Activated T-cell treated with anti-CD3 and anti-CD28 coated beads for 4 hours (primary cell): ENCODE measurements at places on chromosomes 1 and 21.

- no peak for DNase-seq
Observed at GRCh38 chr1:71492298-71493041, 411.6 kb upstream of the ZRANB2 start.

- no peak for DNase-seq
Observed at GRCh38 chr1:58816747-58817221, 32.9 kb upstream of the JUN start.

GRCh38 chr1:29875557-29876028 lies 639.3 kb downstream of the PTPRU start:
- no peak for DNase-seq

DNA sequence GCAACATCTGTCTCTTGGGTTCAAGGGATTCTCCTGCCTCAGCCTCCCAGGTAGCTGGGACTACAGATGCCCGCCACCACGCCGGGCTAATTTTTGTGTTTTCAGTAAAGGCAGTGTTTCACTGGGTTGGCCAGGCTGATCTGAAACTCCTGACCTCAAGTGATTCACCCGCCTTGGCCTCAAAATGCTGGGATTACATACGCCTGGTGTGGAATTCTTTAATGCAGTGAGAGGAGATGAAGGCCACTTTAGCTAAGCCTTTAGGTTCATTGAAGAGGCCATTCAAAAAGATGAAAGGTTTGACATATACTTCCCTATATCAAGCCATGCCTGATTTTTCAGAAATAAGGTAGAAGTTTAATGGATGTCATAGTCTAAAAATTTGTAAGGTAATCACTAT lies 162.7 kb downstream of the ST6GALNAC3 start:
- DNase-seq, result no peak

GRCh38 chr1:22141554-22142314 lies 1.2 kb downstream of the WNT4 start:
- no peak for DNase-seq

DNA sequence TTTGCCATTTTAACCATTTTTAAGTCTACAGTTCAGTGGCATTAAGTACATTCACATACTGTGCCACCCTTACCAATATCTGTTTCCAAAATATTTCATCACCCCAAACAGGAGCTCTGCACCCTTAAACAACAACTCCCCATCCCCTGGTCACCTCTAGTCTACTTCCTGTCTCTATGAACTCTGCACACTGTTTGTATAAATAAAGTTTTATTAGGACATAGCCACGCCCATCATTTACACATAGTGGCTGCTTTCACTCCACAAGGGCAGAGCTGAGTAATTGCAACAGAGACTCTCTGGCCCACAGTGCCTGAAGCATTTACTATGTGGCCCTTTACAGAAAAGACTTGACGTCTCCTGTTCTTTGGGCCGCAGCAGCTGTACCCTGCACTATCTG lies 30.1 kb downstream of the KCNAB2 start:
- DNase-seq, result no peak

GRCh38 chr21:46095814-46096595 lies 1.9 kb upstream of the COL6A2 start:
- no peak for DNase-seq

- DNase-seq, result no peak
Observed at GRCh38 chr1:204592246-204592948, 76.2 kb downstream of the MDM4 start.

GRCh38 chr1:8303876-8304275 lies 14.0 kb upstream of the SLC45A1 start:
- DNase-seq, result no peak

GRCh38 chr21:44426663-44427191 lies 28.6 kb upstream of the LRRC3 start:
- no peak for DNase-seq

DNA sequence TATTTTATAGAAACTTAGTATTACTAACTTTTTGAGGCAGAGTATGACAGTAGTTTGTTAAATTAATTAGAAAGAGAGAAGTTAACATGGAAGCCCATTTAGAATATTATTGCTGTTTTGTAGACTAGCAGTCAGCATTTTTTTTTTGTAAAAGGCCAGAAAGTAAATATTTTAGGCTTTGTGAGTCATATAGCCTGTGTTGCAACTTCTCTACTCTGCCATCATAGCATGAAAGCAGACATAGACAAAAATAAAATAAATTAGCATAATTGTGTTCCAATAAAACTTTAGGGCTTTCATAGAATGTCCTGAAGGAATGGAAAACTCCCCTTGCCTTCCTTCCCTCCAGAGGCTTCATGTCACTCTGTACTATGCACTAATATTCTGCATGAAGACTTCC lies 12.3 kb upstream of the RGS4 start:
- DNase-seq, result no peak

DNA sequence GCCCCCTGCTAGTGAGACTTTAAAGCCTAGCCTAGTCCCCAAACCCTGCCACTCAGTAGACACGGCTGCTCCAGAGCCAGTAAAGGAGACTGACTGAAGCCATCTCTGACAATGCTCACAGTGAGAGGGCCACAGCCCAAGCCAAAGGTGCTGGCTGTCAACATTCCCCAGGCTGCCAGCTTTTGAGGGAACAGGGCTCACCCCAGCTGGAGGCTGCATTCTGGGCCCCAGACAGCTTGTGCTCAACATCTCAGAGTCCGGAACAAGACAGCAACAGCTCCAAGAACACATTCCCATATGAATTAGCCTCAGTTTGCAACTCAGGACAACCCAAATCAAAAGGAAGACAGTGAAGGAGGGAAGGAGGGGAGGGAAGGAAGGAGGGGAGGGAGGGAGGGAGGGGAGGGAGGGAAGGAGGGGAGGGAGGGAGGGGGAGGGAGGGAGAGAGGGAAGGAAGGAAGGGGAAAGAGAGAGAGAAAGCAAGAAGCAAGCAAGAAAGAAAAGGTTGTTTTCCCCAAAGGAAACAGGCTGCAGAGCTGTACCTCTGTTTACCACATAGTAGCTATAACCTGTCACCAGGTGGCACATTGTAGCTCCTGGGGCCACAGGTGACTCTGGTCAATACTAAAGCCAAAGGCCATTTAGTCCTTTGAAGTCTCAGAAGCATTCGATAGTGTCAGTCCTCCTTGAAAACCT lies 5.4 kb downstream of the ARTN start:
- no peak for DNase-seq

DNA sequence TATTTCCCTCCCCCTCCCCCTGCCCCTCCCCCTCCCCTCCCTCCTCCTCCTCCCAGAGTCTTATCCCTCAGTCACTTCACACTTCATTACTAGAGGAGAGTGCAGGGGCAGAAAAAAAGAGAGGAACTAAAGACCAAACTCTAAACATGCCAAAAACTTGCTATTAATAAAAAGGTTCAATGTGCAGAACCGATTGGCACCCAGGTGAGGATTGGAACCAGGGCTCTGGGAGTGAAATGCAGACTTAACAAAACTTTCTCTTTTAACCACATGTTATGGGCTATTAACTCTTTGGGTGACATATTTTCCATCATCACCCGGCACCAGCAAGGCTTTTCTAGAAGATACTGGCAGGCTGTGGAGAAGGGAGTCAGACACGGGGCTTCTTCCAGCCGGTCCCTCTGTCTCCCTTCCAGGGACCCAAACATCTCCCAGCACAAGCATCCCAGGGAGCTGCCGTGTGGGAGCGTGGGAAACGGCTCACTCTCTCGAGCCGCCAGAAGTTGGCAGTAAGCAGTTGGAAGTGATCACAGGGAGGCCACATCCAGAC lies 13.6 kb downstream of the NID1 start:
- DNase-seq, result no peak

- DNase-seq, result no peak
Observed at GRCh38 chr1:43423672-43424550, 29.8 kb downstream of the HYI start.

- no peak for DNase-seq
Observed at GRCh38 chr1:231395998-231396390, 26.1 kb downstream of the EGLN1 start.

- DNase-seq, result no peak
Observed at GRCh38 chr1:152899027-152899426, 9.3 kb upstream of the IVL start.

DNA sequence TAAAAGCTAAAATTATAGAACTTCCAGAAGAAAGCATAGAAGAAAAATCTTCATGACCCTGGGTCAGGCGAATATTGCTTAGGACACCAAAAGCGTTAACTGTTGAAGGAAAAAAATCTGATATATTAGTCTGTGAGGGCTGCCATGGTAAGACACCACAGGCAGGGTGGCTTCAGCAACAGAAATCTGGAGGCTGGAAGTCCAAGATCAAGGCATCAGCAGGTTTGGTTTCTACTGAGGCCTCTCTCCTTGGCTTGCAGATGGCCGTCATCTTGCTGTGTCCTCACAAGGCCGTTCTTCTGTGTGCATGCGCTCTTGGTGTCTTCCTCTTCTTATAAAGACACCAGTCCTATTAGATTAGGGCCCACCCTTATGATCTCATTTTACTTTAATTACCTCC lies 14.5 kb downstream of the IFNLR1 start:
- DNase-seq, result no peak

DNA sequence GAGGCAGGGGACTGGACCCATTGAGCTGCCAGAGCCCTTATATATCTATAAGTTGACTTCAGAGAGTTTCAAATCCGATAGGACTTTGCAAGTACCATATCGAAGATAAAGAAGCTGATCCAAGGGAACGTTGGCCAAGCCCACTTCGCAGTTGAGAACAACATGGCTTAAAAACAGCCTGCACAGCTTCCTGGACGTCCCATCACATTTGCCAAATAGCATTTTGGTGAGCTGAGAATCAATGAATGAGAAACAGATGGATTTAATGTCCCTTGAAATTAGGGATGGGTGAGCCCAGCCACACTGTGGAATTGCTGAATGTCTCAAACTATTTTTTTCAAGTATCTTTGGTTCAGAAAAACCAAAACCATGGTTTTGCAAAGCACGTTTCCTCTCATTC lies 64.8 kb downstream of the KCNJ15 start:
- no peak for DNase-seq

GRCh38 chr1:224619209-224619608 lies 3.1 kb downstream of the CNIH3 start:
- no peak for DNase-seq

DNA sequence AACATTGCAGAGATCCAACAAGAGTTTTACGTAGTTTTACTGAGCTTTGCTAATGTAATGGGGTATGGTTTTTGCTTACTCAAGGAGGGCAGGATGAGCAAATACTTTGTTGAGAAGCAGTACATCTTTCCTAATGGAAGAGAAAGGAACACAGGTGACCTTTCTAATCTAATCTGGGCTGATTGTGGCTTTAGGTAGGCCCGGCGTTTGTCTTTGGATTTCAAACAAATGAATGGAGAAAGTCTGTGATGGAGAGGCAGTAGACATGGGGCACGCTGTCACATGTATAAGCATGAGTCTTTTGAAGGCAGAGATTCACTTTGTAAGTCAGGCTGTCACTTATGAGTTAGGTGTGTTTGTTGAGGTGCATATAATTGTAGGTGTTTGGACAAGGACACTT lies 1.7 kb downstream of the PLEKHM2 start:
- no peak for DNase-seq

DNA sequence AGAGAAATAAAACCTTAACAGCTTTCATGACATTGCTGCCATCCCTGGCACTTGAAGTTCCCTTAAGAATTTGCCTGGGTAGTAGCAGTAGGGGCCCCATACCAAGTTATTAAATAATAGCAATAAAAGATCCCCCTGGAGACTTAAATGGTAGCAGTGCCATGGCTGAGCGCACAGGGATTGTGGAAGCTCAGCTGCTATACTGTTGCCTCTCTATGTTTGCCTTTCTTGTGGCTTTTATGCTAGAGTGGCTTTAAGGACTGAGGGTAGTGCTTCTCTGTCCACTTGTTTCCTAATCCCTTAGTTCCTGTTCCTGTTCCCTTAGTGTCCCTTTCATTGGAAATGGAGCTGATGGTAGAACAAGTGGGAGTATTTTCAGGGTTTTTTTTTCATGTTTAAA lies 42.1 kb downstream of the NCF2 start:
- no peak for DNase-seq

GRCh38 chr1:165376041-165376810 lies 19.7 kb upstream of the LMX1A start:
- DNase-seq, result no peak

DNA sequence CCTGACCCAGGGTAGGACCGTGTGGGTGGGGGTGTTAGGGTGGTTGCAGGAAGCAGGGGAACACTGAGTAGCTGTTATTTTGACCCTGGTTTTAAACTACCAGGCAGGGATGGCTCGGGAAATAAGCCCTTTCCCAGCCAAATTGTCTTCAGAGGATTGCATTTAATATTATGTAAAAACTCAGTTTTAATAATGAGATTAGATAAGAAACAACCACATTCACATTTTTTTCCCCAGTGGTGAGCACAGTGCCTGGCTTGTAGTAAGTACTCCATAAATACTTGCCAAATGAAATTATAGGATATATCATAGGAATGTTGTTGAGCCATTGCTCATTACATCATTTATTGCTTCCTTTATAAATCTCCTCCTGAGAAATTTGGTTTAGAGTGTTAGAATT lies 3.1 kb upstream of the ACP6 start:
- DNase-seq, result no peak

DNA sequence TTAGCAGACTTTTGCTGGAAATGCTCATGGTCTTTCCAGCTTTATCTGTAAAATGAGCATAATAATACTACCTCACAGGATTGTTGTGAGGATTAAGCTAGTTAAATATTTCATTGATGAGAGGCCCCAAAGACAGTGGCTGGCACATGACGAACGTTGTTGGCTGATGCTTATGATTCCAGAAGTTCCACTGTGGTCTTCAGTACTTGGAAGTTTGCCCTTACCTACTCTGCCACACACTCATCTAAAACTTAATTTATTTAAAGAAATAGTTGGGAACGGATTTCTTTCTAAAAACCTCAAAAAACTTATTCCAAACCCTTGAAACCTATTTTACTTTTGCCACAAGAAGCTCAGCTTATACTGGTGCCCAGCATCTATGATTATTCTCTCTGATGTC lies 170.7 kb downstream of the DHRS3 start:
- no peak for DNase-seq

GRCh38 chr1:47985018-47985417 lies 12.2 kb downstream of the TRABD2B start:
- DNase-seq, result no peak

DNA sequence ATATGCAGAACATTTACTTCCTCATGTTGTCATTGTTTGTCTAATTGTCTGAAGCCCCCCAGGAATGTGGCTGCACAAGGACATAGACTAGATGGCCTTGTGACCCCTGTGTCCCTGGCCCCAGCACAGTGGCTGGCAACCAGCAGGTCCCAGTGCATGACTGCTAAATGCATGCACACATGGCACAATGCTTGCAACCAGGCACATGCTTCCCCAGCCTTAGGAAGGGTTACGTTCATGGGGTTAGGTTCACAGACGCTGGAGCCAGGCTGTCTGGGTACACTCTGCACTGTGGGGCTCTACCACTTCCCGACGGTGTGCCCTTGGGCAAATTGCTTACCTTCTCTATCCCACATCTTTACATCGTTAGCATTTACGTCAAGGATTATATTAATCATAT lies 21.2 kb upstream of the CLIC6 start:
- no peak for DNase-seq

DNA sequence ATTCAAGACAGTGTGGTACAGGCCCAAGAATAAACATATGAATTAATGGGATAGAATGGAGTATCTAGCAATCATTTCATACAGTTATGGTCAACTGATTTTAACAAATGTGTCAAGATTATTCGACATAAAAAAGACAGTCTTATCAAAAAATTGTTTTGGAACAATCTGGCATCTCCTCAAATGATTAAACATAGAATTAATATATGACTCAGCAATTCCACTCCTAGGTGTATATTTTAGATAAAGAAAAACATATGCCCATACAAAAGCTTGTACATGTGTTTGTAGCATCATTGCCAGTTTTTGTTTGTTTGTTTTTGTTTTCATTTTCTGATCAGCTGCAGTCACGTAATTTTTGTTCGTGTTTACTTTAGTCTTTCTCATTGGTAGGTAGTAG lies 1188.3 kb downstream of the BRINP3 start:
- no peak for DNase-seq
